Glutamatergic neuron (in vitro differentiated cells): ENCODE measurements at places on chromosomes 4 and X.

DNA sequence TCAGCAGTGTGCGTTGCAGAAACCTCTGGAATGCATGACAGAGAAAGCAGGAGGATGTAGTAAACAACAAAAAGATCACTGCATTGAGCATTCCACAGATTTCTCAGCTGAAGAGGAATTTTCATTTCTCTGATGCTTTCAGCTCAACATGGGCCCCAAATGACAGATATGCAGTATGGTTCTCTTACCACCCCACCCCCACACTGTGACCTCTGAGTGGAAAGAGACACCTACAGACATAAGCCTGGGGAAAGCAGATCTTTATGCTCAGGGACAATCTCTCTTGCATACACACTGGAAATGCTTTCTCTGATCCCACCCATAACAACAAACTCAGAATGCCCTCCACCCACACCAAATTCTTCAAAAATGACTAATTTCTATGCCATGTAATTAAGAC is 983.7 kb upstream of the LCORL start:
- DNase-seq, result no peak

DNA sequence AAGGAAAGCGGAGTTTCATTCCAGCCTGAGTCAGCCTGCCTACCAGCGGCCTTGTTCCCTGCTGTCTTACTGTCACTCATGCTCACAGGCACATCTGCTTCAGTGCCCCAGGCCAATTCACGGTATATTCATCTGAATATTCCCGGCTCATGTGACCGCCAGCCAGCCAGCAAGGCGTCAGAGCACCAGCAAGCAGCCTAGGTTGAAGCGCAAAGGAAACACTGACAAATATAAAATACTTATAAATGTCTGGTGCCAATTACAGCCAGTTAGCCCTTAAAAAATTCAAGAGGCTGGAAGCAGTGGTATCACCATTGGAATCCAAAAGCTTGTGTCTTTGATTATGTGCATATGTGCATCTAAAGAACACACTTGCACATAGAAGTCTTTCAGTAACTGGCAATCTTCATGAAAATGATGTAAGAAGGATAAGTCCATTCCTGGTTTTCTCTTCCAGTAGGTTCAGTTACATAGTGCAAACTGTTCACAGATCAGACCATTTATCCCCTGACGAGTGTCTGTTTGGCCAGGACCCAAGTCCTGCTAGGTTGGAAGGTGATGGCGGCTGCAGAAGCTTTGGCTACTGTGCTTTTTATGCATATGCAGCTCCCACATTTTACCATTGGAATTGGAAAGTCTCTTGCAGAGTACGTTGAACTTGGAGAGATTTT is 61.3 kb downstream of the LUZP4 start:
- no peak for DNase-seq

- DNase-seq, result no peak
Measured at GRCh38 chr4:112923516-112923915, 125.9 kb upstream of the ANK2 start.

- DNase-seq, result no peak
Measured at GRCh38 chr4:113687067-113687718, 74.3 kb downstream of the CAMK2D start.

GRCh38 chr4:4269331-4269731 is 20.6 kb downstream of the LYAR start:
- no peak for DNase-seq
